ENCODE measurements at places on chromosomes 2 and 18.

DNA sequence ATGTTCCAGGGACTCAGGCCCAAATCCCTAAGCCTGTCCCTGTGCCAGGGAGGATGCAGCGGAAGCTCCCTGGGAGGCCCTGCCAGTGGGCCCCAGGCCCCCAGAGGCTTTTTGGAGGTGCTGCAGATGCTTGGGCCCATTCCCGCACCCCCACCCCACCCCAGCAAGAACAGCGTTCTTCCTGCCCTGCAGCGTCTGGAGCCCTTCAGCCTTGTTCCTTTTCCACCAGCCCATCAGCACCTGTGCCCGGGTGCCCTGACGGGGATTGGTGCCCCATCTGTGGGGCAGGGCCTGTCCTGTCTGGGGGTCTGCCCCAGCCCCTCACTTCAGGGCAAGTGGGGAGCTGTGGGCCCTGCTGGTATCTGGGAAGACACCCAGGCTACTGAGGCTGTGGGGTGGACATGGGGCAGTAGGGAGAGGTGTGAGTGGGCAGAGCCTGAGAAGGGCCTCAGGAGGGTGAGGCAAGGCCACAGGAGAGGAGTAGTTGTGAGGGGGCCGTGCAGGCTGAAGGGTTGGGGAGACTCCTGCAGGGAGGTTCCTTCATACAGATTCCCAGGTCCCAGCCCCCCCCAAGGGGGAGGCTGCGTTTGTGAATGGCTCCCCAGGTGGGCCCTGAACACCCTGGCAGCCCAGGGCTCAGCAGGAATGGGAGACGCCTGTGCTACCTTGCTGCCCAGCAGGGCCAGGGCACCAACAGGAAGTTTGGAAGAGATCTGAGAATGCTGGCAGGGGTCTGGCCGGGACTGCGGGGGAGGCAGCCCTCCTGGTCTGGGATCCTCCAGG, 2.4 kb downstream of the RNPEPL1 start:
- DNase-seq = no peak

DNA sequence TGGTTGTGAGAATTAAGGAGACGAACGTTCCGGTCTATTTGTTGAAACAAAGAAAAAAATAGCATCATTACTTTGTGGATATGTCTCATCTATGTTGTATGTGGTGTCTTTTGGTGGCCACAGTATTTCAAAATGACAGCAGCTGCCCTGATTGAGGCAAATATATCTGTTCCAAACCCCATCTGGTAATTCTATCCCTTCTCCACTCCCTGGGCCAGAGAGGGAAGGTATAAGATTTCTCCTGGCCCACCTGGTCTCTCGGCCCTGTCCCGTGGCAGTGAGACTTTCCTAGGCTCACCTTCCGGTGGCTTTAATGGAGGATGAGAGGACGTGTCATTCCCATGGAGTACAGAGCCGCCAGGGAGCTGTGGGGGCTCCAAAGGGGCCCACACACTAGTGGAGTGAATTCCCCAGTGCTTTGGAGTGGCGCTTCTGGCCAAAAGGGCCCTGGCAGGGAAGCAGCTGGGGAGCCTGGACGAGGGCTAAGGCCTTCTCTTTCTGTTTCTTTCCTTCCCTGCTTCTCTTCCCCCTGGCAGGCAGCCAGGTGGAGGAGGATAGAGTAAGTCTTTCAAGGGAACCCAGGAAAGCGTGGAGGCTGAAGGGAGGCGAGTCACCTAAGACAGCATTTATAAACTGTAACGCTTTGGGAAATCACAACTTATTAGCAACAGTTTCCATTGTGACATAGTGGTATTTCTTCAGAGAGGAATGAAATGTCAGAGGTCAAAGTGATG, 5.6 kb downstream of the FOSL2 start:
- DNase-seq = no peak

- no peak for DNase-seq
Observed at GRCh38 chr2:34851804-34852203, 1252.7 kb upstream of the FAM98A start.

- no peak for DNase-seq
Observed at GRCh38 chr2:60490848-60491247, 62.6 kb downstream of the BCL11A start.

GRCh38 chr2:121803503-121803902, 48.1 kb downstream of the TSN start:
- no peak for DNase-seq

- DNase-seq = no peak
Observed at GRCh38 chr2:86047575-86048382, 57.9 kb downstream of the POLR1A start.

- no peak for DNase-seq
Observed at GRCh38 chr18:36499938-36500337, 202.4 kb downstream of the FHOD3 start.

- no peak for DNase-seq
Observed at GRCh38 chr18:80023173-80023572, 11.1 kb upstream of the RBFA start.

DNA sequence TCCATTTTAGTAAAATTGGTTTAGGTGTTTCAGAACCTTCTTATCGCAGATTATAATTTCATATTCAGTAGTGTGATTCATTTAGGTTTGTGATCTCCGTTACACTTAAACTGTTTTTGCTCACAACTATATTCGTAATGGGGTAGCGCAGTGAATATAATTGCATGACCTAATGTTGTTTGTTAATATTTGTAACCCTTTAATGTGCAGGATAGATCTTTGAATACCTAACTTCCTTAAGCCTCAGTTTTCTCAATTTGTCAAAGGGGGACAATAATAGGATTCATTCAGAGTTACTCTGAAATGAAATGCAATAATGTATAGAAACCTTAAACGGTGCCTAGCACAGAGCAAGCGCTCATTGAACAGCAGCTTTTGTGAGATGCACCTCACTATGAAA, 558 bp upstream of the ZDBF2 start:
- no peak for DNase-seq

GRCh38 chr2:2859732-2860131, 517.9 kb downstream of the EIPR1 start:
- DNase-seq = no peak

Measured in RWPE1 (cell line).